ENCODE measurements at places on chromosomes 3 and 15.

DNA sequence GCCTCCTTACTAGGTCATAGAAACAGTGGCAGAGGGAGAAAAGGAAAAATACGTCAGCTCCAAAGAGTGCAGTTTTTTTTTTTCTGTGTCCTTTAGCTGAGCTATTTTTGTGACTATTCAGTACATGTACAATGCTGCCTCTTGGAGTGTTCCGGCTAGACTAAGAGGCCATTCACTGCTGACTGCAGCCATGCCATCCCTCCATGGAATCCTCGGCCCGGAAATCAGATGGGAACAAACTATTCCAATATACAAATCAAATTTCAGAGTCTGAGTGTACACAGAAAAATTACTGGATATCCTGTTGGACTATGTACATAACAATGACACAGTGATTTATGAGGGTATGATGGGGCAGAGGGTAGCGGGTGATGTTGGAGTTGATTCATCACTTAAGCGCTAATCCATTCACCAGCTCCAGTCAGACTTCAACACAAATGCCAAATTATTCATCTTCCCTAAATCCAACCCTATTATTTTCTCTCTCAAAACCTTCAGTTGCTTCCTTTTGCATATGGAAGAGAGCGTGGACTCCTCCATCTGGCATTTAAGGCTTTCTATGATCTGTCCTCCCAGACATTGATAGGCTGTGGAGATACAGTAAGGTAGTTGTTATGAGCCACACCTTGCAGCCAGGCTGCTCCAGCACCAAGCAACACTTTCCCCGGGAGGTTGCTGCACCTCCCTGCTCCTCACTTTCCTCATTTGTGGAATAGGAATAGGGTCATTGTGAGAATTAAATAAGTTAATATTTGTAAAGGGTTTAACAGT, 109.1 kb downstream of the LPP start:
- DNase-seq, result no peak

- DNase-seq, result no peak
Measured at GRCh38 chr3:156424758-156425157, 130.2 kb downstream of the SSR3 start.

- DNase-seq, result no peak
Measured at GRCh38 chr3:66403323-66403990, 97.4 kb downstream of the LRIG1 start.

DNA sequence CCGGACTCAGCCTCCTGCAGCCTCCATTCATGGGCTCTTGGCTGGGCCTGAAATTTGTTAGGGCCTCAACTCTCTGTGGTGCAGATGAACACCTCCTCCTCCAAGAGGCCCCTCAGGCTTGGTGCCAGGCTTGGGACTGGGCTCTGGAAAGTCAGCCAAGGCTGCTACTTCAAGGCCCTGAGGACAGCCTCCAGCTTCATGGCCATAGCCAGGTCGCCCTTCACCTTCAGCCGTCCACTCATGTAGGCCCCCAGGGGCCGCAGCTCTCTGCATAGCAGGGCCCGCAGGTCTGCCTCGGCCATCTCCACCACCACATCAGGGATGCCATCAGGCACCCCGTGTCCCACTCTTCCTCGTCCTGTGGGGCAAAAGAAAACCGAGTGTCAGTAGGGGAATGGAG, 8.3 kb downstream of the STOML1 start:
- no peak for DNase-seq

GRCh38 chr15:33197636-33198035, 3.1 kb upstream of the FMN1 start:
- no peak for DNase-seq

DNA sequence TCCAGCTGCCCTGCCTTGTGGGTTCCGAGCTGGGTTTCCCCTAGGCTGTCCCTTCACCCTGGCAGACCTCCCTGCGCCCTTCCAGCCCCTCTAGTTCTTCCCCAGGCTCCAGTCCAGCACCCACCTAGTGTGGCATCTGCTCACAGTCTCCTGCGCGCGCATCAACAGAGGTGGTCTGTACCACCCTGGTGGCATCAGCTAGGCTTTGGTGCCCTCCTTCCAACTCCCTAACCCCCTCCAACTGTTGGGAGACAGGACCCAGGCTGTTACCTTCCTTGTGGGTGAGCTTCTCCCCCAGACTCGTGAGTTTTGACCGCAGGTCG, 8.0 kb downstream of the CALML4 start:
- DNase-seq, result no peak

- no peak for DNase-seq
Measured at GRCh38 chr3:87822563-87822962, 236.2 kb downstream of the CGGBP1 start.

DNA sequence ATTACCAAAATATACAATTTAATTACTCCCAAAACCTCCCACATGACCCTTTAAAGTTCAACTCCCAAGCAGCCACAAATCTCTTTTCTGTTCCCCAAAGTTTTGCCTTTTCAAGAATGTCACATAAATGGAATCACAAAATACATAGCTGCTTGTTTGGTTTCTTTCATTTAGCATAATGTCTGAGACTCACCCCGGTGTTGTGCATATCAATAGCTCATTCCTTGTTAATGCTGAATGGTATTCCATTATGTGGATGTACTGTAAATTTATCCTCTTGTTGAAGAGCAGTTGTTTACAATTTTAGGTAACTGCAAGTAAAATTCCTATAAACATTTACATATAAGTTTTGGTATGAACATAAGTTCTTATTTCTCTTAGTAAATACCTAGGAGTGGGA, 15.5 kb downstream of the NAA50 start:
- DNase-seq, result no peak

DNA sequence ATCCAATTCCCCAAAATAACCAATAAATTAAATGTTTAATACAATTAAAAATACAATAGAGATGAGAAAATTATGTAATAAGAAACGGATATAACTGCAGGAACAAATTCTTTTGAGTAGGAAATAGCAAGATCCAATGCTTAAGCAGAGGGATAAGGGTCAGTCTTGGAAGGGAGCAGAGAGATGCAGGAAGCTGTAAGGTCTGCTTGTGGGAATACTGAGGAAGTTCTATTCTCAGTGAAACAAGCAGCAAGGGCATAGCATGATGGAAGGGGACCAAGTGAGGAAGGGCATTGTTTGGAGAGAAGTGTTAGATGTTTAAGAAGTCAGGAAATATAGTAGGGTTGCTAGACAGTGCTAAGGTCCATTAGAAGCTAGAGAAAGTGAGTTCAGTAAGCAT, 409.0 kb downstream of the TBC1D5 start:
- DNase-seq, result no peak

DNA sequence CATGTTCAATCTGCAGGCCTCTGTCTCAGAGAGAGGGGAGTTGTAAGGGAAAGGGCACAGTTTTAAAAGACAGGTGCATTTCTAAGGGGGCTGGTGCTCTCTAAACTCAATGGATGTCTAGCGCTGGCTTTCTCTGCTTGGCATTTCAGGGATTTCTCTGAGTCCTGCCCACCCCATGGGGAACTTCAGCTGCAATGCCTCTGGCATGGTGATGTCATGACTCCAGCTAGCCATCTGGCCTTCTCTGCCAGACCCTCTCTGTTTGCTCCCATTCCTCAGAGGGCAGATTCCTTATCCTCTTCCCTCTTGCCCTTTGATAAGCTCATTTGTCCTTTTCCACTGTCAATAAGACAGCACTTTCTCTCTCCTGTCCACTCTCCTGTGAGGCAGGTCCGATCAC, 40.8 kb downstream of the RPLP1 start:
- no peak for DNase-seq

GRCh38 chr3:190260301-190260700, 61.9 kb downstream of the CLDN1 start:
- DNase-seq, result no peak

- no peak for DNase-seq
Measured at GRCh38 chr3:142337994-142338393, 109.8 kb downstream of the XRN1 start.

DNA sequence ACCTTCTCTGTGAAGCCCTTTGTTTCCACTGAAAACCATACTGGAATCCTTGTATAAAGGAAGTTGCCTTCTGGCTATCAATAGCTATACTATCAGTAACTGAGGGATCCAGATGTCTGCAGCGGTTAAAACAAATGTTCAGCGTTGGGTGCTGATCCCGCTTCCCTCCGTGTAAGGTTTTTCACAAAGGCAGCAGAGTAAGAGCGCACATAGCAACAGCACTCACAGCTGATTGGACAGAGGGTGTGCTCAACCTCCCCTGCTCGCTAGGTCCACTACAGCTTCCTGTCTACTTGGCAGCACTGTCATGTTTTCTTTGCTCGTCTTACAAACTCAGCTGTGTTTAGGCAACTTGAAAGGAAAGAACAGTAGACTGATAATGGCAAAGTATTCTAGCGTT, 27.3 kb downstream of the ATOSA start:
- peak; percentile 80 for DNase-seq

- DNase-seq, result peak; percentile 66
Measured at GRCh38 chr15:80977627-80978036, 12.0 kb downstream of the MESD start.

GRCh38 chr15:64847876-64848716, 6.4 kb downstream of the PLEKHO2 start:
- DNase-seq, result no peak

- DNase-seq, result no peak
Measured at GRCh38 chr15:46343196-46343935, 708.5 kb downstream of the SQOR start.

GRCh38 chr15:75199357-75199940, 2.2 kb upstream of the C15orf39 start:
- DNase-seq, result no peak

- no peak for DNase-seq
Measured at GRCh38 chr3:17515445-17516234, 226.8 kb downstream of the TBC1D5 start.

DNA sequence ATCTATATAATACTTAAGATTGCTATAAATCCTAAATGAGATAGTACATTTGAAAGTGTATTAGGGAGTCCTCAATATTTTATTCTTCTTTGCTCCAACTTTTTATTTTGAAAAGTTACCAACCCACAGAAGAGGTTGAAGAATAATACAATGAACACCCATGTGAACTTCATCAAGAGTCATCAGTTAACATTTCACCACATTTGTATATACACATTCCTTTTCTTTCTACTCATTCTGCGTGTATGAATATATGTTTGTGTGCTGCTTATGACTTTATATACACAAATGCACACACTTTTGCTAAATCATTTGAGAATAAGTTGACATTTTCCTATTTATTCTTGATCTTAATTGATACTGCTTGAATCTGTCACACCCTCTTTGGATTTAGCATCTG, 193.3 kb upstream of the CGNL1 start:
- DNase-seq, result no peak

DNA sequence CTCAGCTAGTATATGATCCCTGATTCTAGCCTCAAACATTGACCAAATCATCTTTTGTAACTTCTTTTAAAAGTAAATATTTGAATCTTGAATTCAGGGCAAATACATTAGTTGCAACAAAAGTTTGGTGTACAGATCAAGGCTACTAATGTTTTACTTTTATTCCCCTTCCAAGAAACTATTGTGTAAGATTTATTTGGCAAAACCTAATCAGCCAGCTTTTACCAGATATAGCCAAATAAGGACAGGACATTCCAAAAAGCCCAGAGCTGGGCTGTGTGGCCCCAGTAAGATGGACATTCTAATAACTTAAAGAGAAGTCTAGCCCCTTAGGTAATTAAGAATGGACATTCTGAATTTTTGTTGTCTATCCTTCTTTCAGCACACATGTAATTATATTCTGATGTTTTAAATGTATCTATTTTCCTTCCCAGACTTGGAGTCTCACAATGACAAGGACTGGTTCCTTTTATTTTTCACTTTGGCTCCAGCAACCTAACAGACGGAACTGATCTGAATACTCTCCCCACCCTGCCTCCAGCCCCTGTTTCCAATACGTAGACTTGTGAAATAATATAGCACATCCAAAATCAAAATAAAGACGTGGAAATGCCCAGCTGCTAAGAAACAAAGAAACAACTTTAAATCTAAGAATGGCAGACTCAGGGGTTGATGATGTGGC, 48.1 kb downstream of the STARD5 start:
- no peak for DNase-seq

DNA sequence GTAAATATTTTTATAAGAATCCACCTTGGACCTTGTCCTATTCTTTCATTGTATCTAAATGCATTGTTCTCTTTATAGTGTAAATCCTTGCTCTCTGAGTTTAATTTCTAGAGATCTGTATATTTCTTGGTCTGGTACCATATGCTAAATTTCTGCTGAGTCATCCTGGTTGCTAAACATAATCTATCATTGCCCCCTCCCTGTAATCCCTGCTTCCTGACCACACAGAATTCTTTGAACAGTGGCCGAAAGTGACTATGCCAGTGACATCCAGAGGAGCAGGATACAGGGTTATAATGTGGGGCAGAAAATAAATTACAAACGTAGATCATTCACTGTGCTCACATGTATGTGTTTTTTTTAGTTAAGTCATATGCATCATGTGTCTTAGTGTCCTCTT, 143.1 kb downstream of the DIPK2A start:
- no peak for DNase-seq

DNA sequence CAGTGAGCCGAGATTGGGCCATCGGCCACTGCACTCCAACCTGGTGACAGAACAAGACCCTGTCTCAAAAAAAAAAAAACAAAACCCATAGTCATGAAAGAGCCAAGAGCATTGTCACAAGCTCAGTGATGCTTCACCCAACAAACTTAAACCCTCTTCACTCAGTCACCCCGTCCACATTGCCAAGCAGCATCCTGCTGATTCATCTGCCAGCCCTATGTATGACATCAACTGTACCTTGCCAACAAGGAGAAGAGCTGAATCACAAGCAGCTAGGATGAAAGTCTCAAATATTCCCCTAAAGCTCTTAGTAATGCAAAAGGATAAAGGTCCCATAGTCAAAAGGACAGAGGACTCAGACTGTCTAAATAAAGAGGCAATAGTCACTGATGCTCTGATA, 90.0 kb downstream of the ANO10 start:
- DNase-seq, result no peak

DNA sequence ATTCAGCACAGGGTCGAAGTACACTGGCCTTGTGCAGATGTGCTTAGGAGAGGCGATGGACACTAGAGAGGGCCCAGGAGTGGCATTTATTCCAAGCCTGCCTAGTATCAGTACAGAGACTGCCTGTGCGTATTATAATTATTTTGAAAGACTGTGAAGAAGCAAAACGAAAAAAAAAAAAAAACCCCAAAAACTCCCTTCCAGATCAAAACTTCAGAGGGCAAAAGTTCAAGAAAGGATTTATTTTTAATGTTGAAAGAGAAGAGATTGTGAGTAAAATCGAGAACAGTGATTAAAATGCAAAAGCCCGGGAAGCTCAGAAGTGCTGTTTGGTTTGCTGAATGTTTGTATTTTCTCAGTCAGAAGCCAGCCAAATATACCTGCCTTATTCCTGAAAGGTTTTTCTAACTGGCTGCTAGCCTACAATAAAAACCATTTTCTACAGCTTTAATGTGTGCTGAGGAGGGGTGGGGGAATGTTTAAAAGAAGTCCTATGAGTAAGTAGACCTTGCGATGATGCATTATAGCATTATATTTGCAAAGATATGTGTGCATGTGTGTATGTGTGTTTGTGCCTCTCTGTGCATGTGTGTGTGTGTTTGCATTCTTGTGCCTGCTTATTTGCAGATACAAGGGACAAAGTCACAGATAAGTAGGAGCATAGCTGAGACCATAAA, 19.3 kb upstream of the LZTFL1 start:
- DNase-seq, result no peak

All from NCI-H774 (cell line).